ENCODE measurements at places on chromosomes 6 and 20.

GRCh38 chr20:45964006-45964400 is 8.0 kb downstream of the ZNF335 start:
- DNase-seq = no peak

DNA sequence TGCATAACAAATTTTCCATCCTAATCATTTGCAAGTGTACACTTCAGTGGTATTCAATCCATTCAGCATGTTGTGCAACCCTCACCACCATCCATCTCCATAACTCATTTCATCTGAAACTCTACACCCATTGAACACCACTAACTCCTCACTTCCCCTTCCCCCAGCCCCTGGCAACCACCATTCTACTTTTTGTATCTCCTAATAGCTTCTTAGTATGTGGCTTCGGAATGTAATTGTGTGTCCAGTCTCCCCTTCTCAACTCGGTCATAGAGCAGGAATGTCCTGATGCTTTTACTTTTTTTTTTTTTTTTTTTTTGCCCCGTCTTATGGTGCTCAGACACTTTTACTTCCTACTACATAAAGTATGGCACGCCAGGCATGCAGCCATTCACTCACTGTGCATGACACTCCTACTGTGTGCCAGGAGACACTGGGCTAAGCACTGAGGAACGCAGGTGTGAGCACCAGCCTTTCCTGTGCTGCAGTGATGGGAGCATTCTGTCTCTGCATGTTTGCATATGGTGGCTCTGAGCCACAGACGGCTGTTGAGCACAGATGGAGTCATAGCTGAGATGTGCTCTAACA is 15.3 kb downstream of the HCK start:
- no peak for DNase-seq

DNA sequence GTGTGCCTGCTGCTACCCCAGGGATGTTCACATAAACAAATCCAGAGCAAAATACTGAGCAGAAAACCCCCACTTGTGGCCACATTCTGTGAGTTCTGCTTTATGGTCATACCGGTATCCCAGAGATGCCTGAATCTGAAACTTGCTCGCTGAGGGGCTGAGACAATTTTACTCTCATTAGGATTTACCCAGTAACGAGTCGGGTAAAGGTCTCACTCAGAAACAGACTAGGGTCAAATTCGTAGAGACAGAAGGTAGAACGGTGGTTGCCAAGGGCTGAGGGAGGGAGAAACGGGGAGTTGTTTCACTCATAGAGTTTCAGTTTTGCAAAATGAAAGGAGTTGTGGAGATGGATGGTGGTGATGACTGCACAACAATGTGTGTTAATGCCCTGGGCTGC is 45.4 kb upstream of the NKX2-2 start:
- no peak for DNase-seq

- DNase-seq = no peak
Measured at GRCh38 chr6:158032354-158032733, 50.7 kb downstream of the SYNJ2 start.

GRCh38 chr6:24796616-24797290 is 2.0 kb downstream of the ARMH2 start:
- DNase-seq = no peak

- no peak for DNase-seq
Measured at GRCh38 chr6:69866351-69866769, at the start of gene COL19A1. TSS of gene COL19A1 (plus strand) at chr6:69866556. CDS start at chr6:69879568, 13,012 bp downstream.

GRCh38 chr6:47134476-47135189 is 92.5 kb upstream of the ADGRF1 start:
- DNase-seq = no peak

DNA sequence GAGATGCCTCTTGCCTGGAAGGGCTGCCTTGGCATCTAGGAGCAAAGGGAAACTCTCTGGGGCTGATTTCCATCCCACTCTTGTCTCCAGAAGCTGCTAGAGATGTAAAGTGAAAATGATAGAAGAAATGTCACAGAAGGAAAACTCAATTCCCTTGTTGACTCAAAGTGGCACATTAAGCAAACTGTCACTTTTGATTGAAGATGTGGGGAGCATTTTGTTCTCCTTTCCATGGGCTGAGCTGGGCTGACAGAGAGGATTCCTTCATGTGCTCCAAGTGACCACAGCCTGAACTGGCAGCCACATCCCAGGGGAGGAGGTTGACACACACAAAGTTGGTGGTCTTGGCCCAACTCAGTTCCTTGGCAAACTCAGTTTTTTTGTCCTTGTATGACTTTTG is 9.8 kb downstream of the GPR31 start:
- no peak for DNase-seq

DNA sequence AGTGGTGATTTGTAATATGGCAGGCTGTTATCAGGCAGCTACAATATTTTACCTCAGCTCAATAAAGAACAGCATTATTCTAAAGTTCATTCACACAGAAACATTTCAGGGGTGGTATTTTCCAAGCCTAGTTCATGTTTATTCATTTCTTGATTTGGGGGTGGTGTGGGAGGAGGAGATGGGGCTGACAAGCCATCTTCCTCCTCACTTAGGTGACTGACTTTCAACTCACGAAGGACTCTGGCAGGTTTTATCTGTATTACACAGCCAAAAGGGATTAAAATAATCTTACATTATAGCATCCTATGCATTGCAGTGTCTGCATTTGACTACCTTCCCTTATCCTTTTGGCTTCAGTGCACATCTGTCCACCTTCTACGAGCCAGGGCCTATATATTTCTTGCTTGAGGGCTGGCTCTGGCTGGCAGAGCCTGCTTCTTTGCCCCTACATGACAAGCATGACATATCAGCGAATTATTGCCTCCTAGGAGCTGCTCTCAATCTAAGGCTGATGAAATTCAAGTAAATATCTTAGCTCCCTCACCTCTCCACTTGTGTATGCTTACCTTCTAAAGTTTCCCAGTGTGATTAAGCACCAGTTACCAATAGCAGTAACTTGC is 20.0 kb downstream of the KHDRBS2 start:
- no peak for DNase-seq

DNA sequence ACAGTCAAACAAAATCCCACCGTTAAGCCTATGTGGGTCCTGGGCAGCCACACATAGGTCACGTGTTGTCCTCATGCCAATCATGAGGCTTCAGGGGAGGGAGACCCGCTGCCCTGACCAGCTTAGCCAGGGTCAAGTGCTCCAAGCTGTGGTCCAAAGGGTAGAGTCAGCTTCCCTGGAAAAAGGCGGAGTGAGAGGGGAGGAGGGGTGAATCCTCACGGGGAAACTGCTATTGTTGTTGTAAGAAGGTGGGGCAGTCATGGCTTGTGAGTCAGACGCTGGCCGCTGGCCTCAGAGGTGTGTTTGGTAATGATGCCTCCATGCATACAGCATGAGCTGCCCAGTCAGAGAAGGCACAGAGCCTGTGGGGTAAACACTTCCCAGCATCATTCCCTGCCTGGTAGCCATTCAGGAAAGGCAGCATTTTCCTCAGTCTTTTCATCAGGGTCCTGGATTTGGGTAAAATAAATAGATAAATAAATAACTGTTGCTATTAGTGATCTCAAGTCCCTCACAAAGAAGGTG is 8.7 kb downstream of the CST3 start:
- DNase-seq = no peak

- no peak for DNase-seq
Measured at GRCh38 chr6:108350528-108350927, 55.7 kb downstream of the AFG1L start.

DNA sequence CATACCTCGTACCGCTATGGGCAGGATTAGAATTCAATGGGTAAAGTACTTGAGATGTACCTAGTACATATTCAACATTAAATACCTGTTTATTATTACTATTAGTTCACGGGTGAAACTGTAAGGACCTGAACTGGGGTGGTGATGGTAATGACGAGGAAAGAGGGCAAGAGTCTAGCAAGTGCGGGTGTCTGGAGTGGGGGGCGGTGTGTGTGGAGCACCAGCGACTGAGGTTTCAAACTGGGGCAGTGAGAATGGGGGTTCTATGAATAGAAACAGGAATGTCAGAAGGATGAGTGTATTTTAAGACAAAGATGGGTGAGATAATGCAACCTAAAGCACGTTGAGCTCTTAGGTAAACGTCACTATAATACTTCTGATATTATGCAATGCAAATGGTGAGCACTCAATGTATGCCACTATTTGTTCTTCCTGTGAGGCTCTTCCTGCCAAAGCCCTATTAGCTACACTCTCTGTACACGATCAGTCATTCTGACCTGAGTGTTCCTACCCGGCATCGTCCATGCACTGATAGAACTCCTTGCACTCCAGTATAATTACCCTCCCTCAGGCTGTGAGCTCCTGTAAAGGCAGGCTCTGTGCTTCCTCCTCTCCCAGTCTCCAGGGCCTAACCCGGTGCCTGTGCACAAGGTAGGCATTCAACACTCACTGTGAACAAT is 55.0 kb downstream of the ALDH5A1 start:
- DNase-seq = no peak

DNA sequence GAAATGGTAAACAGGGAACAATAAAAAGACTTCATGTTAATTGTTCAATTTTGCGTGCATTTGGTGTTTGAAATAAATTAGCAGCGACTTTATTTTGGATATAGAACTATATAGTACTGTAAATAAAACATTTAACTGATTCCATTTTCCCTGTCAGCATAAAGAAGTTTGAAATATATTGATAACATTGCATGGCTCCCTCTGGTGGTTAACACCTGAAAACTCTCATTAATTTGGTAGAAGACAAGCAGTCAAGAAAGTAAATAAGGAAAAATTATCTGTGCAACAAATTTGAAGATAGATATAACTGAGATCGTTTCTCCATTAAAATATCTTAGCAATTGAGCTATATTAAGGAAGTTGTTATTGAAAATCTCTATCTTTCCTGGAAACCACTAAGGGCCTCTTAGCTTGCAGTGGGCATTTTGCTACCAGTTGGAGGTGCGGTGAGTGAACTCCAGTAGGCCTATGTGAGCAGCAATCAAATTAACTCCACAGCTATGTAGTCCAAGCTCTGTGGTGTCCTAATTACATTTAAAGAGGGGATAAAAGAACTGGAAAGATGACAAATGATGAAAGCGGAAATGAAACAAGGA is 435.7 kb upstream of the FKBP1C start:
- no peak for DNase-seq

DNA sequence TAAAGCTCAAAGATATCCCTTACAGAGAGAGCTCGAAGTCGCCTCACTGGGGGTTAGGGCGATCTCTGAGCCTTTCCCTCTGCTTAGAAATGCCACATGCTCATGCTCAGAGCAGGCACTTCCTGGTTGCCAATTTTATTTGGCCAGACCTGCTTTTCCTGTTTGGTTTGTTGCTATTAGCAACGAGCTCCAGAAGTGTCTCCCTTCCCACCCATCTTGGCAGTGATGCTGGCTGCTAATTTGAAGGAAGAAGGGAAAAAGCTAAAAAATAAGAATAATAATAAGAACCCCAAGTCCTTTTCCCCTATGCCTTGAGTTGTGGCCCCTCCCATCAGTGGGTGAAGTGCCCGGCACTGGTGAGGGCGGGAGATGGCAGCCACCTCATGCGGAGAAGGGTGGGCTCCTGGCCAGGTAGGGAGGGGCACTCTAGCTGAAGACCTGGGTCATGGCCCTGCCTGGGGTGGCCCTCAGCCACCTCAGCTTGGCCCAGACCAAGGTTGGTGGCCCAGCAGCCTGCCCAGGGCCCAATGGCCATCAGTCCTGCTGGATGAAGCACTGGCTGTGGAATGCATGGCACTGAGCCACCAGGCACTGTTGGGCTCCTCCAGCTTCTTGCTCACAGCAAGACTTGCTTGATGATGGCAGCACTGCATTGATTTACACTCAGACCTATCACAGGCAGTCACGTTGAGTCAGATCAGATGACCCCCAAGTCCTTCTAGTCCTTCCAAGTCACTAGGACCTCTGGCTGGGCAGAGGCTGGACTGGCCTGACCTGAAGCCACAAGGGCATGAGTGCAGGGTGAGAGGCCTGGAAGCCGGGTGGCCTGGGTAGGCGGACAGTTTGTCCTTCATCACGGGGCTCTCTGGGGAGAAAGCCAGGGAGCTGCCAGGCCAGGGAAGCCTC is 79.0 kb downstream of the SYNJ2 start:
- no peak for DNase-seq

- peak; percentile 88 for DNase-seq
Measured at GRCh38 chr20:45436732-45437485, 21.0 kb downstream of the PIGT start.

GRCh38 chr20:46995561-46996142 is 101.0 kb downstream of the EYA2 start:
- DNase-seq = no peak

GRCh38 chr20:55693641-55694040 is 311.7 kb downstream of the CBLN4 start:
- no peak for DNase-seq

GRCh38 chr6:69390125-69390524 is 406.7 kb downstream of the LMBRD1 start:
- no peak for DNase-seq

- DNase-seq = no peak
Measured at GRCh38 chr20:17343091-17343490, 116.3 kb downstream of the PCSK2 start.

- no peak for DNase-seq
Measured at GRCh38 chr6:141548966-141549365, 583.8 kb upstream of the GJE1 start.

DNA sequence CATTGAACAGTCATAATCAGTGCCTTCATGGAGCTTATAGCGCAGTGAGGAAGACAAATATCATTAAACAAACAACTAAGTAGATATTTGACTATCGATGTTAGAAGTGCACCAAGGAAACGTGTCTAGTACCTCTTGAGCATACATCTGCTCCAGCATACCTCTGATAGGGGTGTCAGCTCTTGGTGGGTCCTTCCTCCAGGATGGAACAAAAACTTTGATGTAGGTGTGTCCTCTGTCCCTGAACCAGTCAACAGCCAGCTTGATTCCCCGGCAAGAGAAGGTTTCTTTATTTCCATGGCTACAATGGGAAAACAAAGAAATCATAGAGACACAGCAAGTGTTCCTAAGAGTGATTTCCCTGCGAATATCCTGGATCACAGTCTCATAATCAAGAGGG is 23.1 kb downstream of the ZC3H12D start:
- DNase-seq = no peak
